Left ventricle myocardium superior (tissue), 1 donor: ENCODE measurements at places on chromosomes 5 and 9. TPM values are rescaled to one million over a fixed set of nuclear protein-coding genes. Genes with fewer than 3 reads are reported as not detected.

- no peak for DNase-seq
These were observed 9.7 kb upstream of the HSPB3 start for GRCh38 chr5:54445691-54446378.

DNA sequence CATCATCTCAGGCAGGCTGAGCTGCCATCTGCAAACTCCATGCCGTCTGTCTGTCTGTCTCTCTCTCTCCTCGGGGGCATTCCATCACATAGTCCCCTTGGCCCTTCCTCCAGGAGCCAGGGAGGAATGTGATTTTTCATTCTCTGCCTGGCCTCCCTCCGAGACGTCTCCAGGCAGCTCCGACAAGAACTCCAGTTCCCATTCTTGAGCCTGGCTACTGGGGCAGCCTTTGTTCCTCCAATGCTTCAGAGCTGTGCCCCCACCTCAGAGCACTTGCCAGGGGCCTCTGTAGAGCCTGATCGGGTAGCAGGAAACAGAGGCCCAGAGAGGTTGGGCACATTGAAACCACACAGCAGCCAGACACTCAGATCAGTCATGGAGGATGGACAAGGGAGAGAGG, 74.0 kb downstream of the COL27A1 start:
- DNase-seq, result no peak

DNA sequence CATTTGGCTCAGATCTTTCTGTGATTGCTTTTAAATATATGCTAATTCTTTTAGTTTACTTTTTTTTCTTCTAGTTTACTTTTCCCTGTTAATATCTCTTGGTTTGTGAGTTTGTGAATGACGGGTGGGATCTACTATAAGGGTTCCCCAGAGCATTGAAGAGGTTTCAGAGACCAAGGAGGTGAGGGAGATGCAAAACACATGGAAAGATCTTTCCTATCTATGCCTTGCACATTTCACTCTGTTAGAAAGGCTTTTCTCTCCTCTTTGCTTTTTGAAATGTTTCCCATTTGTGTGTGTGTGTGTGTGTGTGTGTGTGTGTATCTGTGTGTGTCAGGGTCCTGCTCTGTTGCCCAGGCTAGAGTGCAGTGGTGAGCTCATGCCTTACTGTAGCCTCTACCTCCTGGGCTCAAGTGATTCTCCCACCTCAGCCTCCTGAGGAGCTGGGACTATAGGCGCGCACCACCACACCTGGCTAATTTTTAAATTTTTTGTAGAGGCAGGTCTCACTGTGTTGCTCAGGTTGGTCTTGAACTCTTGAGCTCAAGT, 50.7 kb downstream of the CNTLN start:
- no peak for DNase-seq

GRCh38 chr5:86880785-86881492, 263.2 kb downstream of the COX7C start:
- DNase-seq, result no peak

The CYLC2 gene
- not detected for total RNA-seq

The C1QTNF3 gene
- total RNA-seq, result 1.1 TPM

The VPS13A gene
- total RNA-seq, result 39.0 TPM

The SLC28A3 gene
- total RNA-seq, result 1.2 TPM
